ENCODE measurements at places on chromosomes 12 and 14.

GRCh38 chr12:56152132-56152755 is at the start of gene MYL6B:
Gene MYL6B (plus strand): TSS chr12:56152587. CDS start chr12:56153919, 1,332 bp downstream.
- peak; percentile 78 for DNase-seq

- no peak for DNase-seq
These were observed 4.7 kb upstream of the LHX5 start for GRCh38 chr12:113476176-113476986.

- DNase-seq = no peak
These were observed 43.8 kb upstream of the PNMA1 start for GRCh38 chr14:73757876-73758391.

GRCh38 chr12:113305281-113305856 is 29.5 kb downstream of the SLC8B1 start:
- no peak for DNase-seq

DNA sequence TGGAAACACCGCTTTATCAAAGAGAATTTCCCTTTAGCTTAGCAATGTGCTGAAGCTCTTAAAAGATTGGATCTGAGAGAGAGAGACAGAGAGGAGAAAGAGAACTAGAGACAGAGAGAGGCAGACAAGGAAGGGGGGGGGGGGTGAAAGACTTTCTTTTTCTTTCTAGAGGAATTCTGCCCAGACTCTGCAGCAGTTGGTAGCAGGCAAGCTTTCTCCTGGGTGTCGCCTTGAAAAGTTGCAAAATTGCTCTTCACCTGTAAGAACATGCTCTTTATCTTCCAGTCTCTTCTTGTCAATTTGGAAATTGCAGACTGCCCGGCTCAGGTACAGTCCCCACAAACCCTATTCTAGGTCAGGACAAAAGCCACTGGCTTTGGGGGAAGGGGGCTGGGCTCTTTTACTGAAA is 2.9 kb upstream of the OTX2 start:
- no peak for DNase-seq

GRCh38 chr14:26427097-26427496 is 170.7 kb downstream of the NOVA1 start:
- no peak for DNase-seq

GRCh38 chr14:78576437-78577166 is 406.4 kb downstream of the NRXN3 start:
- no peak for DNase-seq

DNA sequence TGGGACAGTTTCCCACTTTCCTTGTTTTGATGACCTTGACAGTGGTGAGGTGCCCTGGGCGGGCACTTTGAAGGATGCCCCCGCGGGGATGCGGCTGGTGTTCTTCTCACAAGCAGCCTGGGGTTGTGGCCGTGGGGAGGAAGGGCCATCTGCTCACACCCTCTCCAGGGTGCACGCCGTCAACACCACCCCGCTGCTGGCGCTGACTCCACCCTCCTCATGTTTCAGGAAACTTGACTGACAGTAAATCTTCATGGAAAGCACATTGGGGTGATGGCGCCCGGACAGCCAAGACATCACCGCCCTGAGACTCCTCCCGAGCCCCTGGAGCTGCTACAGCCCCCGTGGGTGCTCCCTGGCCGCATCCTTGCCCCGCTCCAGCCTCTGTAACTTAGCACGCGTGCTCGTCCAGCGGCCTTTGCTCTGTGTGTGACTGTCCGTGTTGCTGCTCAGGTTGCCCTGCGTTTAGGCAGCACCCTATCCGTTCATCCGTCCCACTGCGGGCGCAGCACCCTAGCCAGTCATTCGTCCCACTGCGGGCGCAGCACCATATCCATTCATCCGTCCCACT is 150.2 kb upstream of the C14orf180 start:
- no peak for DNase-seq

DNA sequence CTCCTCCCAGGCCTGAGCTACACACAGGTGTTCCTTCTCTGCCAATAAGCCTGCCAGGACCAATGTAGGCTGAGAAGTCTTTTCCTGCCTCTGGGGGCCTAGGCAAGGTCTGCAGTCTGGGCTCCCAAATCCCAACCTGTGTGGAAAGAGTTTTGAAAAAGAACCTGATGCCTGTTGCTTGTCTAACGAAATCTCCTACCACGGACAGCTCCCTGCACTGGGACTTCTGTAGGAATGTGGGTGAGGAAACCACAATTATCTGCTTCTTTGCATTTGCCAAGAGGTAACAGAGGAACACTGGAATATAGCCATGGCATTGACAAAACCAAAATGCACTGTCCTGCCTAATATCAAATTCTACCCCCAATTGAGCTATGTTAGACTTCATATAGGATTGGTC is 877.0 kb upstream of the TMEM132C start:
- no peak for DNase-seq

GRCh38 chr12:65956056-65956738 is 131.9 kb downstream of the HMGA2 start:
- no peak for DNase-seq

DNA sequence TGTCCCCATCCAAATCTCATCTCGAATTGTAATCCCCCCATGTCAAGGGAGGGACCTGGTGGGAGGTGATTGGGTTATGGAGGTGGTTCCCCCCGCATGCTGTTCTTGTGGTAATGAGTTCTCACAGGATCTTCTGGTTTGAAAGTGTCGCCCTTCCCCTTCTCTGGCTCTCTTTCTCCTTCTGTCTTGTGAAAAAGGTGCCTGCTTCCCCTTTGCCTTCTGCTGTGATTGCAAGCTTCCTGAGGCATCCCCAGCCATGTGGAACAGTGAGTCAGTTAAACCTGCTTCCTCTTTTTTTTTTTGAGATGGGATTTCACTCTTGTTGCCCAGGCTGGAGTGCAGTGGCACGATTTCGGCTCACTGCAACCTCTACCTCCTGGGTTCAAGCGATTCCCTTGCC is 104.0 kb downstream of the CCDC91 start:
- DNase-seq = no peak

GRCh38 chr14:94636744-94637412 is 24.7 kb downstream of the SERPINA3 start:
- DNase-seq = no peak

DNA sequence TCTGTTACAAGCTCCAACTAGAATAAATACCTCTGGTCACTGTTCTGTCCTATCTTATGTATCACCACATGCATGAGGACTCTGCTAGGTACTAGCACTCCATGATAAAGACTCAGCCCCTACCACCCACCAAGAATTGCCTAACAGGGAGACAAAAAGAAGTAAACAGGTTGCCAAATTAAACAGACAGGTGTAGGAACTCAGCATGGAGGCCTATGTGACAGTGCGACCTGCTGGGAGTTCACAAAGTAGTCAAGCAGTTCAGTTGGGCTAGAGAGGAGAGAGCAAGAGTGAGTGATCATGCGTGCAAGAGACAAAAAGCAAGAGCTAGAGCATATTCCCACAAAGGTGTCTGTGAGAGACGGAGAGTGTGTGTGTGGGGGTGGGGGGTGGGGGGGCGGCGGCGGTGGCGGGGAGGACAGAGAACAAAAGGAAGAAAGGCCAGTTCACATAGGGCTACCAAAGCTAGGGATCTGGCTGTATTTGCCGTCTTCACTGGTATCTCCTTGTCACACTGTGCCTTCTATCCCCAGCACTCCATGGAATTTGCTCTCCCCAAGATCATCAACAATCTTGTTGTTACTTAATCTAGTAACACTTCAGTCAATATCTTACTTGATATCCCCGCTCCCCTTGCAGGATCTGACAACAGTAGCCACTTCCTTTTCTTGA is 81.2 kb downstream of the SPPL3 start:
- no peak for DNase-seq

GRCh38 chr12:97968641-97969197 is 506.1 kb downstream of the RMST start:
- no peak for DNase-seq

GRCh38 chr14:51082349-51082748 is 12.6 kb downstream of the TRIM9 start:
- no peak for DNase-seq

GRCh38 chr14:74596741-74597450 is 15.1 kb downstream of the LTBP2 start:
- no peak for DNase-seq

GRCh38 chr12:70110085-70110484 is 133.1 kb upstream of the CNOT2 start:
- no peak for DNase-seq

GRCh38 chr12:3275171-3276041 is 198.2 kb downstream of the TSPAN9 start:
- DNase-seq = peak; percentile 7

GRCh38 chr12:102483466-102483865 is 3.1 kb upstream of the IGF1 start:
- no peak for DNase-seq

DNA sequence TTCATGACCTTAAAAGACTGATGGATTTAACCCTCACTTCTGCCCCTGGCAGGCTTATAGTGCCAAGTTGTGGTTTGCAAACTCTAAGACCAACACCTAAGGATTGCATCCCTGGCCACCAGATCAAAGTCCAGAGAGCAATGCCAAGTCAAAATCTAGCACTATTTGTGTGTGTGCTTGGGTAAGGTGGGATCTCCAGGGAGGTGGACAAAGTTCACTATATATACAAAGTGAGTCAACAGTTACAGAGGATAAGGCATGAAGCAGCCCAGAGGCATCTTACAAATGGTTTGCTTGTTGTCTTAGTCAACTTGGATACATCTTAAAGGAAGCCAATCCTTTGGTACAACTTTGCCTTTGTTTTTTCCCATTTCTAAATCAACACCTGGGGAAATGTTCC is 137.3 kb downstream of the MSRB3 start:
- DNase-seq = no peak

- no peak for DNase-seq
These were observed 33.3 kb downstream of the KCTD10 start for GRCh38 chr12:109443794-109444193.

DNA sequence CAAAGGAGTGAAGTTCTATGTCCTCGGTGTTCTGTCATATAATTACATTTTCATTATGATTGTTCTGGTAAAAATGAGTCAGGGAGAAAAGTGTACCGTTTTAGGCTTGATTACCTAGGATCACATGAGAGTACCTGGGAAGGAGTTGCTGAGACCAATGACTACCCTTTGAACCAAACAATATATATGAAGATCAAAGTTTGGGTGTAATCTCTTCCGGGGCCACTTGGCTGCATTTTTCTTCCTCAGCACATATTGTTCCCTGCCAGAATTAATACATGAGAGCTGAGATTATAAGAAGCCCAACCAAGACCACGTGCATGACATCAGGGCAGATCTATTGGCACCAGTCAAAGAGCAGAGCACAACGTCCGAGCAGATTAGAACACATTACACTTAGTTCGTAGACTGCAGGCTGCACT is 41.1 kb upstream of the DHRS7 start:
- DNase-seq = no peak

- no peak for DNase-seq
These were observed 211.1 kb downstream of the GLT1D1 start for GRCh38 chr12:129064209-129064855.

- DNase-seq = no peak
These were observed 99.4 kb downstream of the CRADD start for GRCh38 chr12:93776581-93777018.

DNA sequence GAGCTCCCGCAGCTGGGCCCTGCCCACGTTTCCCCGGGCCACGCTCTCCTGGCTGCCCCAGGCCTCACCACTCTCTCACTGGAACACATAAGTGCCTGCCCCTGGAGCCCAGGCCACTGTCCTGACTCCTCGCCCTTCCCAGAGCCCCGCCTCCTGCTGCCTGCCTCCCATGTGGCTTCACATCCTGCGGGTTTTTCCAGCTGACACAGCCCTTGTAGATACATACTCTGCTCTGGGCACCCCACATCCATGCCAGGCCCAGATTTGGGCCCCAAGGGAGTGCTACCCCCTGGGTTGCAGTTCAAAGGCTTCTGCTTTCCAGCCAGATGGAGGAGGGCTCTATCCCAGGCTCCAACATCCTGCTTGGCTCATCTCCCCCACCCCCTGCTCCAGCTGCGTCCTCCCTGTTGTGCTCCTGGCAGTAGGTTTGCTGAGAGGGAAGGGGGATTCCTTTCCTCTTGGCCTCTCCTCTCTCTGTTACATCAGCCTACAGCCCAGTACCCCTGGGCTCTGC is 60.1 kb downstream of the TSPAN9 start:
- DNase-seq = no peak

DNA sequence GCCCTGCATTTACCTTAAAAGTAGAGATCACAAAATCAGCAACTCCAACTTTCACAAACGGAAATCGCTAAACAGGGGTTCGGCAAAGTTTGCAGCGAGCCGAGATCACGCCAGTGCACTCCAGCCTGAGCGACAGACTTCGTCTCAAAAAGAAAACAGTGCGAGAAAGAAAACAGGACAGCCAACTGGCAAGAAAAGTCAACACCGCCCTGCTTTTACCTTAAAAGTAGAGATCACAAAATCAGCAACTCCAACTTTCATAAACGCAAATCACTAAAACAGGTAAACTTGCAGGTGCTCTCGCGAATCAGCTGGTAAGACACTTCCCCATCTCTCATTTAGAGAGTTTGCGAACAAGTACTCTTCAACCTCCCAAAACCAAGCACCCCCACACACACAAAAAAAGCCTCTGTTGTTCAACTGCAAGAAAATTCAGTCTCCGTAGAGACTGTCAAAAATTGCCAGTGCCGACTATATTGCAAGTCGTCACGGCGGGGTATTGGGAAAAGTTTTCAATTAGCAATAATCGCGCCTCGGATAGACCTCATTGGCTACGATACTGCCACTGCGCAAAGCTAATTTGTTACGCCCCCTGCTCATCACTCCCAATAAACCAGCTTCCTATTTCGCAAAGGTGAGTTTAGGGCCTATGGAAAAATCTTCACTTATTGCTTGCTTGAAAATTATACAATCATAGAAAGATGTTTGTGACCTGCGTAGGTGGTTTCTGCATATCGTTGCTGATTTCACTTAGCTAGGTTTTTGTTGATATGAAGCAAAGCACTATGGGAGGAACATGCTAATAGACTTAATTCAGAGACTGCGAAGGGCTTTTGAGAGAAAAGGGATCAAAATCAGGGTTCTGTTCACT is at the start of gene RNU4-1:
Gene RNU4-1, minus strand, starts transcription at position 577 of the 871 bp plus-strand sequence.
- peak; percentile 69 for DNase-seq

- DNase-seq = no peak
These were observed 2.4 kb downstream of the ANKRD13A start for GRCh38 chr12:110001596-110001995.

DNA sequence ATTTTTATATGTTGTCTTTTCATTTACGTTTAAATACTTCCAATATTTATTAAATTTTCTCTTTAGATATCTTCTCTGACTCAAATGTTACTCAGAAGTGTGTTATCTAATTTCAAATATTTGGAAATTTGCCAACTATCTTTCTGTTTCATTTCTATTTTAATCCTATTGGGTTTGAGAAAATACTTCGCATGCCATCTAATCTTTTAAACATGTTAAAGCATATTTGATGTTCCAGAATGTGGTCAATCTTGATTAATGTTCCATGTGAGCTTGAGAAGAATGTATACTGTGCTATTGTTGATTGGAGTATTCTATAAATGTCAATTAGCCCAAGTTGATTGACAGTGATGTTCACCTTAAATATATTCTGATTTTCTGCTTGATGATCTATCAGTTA is 11.9 kb upstream of the DCN start:
- no peak for DNase-seq

DNA sequence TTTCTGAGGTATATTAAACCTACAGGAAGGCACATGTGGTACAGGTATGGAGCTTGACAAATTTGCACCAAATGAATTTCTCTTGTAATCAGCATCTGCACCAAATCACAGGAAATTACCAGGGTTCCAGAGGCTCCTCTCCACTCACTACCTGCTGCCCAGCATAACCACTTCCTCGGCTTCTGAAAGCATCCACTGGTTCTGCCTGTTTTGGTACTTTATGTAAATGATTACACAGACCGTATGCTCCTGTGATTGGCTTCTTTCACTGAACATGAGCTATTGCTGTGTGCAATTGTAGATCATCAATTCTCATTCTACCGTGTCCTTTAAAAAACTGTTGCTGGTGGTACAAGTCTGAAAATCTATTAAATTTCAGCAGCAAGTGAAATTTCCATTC is 522.1 kb downstream of the TMEM132D start:
- DNase-seq = no peak

Data from nucleus accumbens (tissue), 56 donors.